ENCODE measurements at places on chromosomes 2 and 18.
A peak's percentile ranks its signal among the peaks of the same experiment; 100 is the strongest.

GRCh38 chr2:104939570-104940217, 85.8 kb downstream of the POU3F3 start:
- no peak for DNase-seq

- DNase-seq: no peak
Observed at GRCh38 chr2:235447210-235447609, 46.6 kb upstream of the AGAP1 start.

DNA sequence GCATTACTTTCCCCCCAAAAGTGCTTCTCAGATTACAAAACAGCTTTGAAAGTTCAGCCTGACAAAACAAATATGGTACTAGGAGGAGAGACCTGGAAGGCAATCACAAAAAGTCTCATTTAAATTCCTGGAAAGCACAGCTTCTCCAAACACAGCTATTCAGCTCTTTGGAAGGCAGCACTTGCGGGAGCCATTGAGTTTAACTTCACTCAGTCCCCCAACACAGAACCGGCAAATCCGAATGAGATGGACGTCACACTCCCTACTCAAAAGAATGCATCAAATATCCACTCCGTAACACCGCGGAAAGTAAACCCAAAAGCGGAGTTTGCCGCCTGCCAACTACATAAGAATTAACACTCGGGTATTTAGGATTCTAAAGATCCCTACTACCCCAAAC, 638 bp downstream of the ST6GAL2 start:
- no peak for DNase-seq

- peak; percentile 45 for DNase-seq
Observed at GRCh38 chr2:234437642-234438304, 59.1 kb downstream of the ARL4C start.

GRCh38 chr18:39599251-39599650, 2033.7 kb upstream of the CELF4 start:
- no peak for DNase-seq

DNA sequence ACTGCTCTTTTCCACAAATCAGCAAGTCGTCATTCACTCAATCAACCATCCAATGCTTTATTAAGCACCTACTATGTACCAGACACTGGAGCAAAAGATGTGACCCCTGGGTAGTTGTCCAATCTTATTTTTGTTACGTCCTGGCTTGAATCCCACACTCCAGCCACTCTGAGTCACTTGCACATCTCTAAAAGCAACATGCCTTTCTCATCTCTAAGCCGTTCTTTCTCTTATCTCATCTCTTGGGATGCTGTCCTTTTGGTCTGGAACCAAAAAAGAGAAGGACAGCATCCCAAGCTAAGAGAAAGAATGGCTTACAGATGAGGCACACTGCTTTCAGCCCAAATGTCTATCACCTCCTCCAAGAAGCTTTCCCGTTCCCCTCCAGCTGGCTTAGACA, 58.8 kb downstream of the RNF152 start:
- DNase-seq: no peak

DNA sequence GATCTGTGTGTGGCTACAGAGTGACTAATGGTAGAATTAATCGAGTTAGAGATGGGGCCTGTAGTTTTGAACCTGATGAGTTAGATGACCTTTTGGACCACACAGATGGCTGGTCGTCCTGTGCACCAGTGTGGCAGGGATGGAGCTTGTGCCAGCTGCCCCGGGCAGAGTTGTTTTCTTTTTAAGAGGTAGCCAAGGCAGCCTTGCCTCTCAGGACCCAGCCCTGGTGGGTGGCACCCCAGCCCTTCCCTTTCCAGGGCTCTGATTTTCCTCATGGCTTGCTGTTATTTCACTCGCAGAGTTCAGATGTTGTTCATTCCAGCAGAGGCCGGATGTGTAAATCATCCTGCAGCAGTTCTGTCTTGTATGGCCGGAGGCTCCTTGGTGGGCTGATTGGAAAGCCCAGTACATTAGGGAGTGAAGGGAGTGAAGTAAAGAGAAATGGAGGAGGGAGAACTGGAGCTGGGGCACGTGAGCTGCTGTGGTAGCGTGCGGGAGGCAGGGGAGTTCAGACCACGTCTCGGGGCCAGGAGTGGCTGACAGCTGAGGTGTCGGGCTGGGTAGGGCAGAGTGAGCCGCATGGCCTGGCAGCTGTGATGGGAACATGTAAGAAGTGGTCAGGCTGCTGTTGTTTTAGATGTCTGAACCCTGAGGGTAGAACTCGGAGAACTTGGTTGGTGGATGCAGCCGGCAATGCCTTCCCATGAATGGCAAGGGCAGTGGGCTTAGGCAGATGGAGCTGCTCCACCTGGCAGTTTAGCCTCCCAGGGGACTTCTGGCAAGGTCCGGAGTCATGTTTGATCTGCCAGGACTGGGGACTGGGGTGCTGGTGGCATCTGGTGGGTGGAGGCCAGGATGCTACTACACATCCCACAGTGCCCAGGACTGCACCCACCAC, 28.8 kb downstream of the ASAP2 start:
- no peak for DNase-seq

- no peak for DNase-seq
Observed at GRCh38 chr2:9765611-9766531, 77.4 kb upstream of the TAF1B start.

DNA sequence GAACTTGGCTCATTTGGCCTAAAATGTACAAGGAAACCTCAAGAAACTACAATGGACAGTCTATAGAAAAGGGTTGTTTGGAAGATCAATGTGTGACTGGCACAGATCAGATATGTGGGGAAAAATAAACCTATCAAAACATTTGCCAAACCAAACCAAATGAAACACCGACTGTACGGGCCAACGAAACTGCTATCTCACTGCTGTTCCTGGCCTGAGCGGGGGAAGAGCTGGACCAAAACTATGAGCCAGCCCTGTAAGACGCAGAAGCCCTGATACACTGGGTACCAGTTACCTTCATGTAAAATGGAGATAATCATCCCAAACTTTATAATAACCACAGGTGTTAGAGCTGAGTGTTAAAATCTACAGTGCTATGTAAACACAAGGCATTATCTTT, 11.7 kb downstream of the CDC42EP3 start:
- no peak for DNase-seq

- DNase-seq: no peak
Observed at GRCh38 chr2:56170504-56170903, 13.3 kb upstream of the CCDC85A start.

- DNase-seq: no peak
Observed at GRCh38 chr2:120390381-120391055, 44.6 kb downstream of the INHBB start.
